AG08396 (cell line): ENCODE measurements at places on chromosomes 1 and 21.

GRCh38 chr1:114033961-114034360, 54.7 kb downstream of the OLFML3 start:
- DNase-seq: no peak

- DNase-seq: no peak
Observed at GRCh38 chr1:197916500-197916983, 630 bp upstream of the LHX9 start.

- no peak for DNase-seq
Observed at GRCh38 chr1:216111842-216112241, 311.4 kb downstream of the USH2A start.

DNA sequence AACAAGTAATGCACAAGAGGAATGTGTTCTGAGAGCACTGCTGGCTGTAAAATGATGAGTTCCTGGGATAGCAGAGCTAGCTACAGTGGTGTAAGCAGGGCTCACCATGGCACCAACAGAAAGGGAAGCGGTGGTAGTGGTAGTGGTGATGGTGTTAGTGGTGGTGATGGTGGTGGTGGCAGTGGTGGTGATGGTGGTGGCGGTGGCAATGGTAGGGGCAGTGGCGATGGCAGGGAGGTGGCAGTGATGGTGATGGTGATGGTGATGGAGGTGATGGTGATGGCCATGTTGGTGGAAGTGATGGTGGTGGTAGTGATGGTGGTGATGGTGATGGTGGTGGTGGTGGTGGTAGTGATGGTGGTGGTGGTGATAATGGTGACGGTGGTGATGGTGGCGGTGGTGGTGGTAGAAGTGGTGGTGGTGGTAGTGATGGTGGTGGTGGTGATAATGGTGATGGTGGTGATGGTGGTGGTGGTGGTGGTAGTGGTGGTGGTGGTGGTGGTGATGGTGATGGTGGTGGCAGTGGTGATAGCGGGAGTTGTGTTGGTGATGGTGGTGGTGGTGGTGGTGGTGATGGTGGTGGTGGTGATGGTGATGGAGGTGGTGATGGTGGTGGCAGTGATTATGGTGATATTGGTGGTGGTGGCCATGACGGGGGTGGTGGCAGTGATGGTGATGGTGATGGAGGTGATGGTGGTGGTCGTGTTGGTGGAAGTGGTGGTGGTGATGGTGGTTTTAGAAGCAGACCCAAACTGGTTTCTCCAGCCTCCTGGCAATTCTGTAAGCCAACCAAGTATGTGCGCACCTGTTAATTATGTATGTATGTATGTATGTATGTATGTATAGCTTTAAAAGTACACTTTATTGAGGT, 254.1 kb downstream of the TRABD2B start:
- no peak for DNase-seq

GRCh38 chr1:111768023-111768422, 12.3 kb downstream of the DDX20 start:
- no peak for DNase-seq

DNA sequence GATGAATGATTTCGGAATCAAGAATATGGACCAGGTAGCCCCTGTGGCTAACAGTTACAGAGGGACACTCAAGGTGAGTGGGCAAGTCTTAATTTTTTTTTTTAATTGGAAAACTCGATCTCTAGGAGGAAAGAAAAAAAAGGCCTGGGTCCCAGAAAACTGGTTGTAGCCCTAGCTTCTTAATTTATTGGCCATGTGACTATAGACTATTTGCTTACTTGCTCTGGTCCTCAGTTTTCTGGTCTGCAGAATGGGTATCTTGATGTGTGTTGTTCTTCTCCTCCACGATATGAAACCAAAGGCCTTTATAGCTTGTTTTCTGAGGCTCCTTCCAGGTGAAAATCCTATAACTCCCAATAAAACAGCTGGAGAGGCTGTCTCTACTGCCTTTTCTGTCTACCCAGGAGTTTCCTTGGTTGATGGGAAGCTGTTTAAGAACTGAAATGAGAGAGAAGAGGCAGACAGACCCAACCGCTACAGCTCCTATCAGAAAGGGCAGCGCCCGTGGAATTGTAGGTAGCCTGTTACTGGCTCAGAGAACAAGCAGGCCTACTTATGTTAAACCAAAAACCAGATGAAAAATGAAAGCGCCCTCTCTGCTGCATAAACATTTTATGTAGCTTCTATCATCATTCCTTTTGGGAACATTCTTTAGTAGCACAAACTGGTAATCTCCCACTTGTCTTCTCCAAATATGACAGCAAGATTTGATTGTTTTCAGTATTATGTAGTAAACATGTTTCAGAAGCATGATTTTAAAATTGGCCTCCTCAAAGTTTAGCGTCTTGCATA, 4.5 kb downstream of the ETS2 start:
- no peak for DNase-seq

- DNase-seq: no peak
Observed at GRCh38 chr1:168482106-168482505, 61.7 kb downstream of the XCL2 start.

DNA sequence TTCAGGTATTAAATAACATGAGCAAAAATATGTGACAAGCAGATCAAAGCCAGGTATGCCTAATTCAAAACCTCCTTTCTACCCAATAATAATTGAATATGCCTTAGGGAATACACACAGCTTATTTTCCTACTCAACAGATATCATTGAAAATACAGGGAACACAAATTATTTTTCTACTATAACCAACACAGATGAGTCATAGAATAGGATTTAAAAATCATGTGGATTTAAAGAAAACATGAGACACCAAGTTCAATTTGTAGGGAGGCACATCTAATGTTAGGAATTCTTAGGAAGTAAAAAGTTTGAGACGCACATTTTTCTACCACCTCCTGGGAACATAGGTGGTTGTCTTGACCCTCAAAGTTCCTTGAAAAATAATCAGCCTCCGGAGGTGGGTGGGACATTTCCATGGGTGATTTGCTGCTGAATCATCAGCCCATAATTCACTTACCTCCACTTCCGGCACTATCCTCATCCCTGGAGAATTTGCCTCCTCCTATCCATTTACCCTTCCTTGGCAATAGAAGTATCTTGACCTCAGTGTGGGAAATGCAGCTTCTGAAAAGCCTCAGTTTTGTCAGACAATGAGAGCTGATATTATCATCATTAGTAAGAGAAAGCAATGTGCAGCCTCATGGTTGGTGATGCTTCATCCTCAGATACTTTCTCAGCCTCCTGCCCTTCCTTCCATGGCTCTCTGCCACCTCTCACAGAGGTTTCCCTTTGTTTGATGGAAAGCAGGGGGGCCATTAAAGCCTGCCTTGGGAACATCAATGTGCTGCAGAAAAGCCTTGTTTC, 33.5 kb upstream of the RGS4 start:
- peak; percentile 37 for DNase-seq

GRCh38 chr1:117820096-117820495, 109.3 kb downstream of the GDAP2 start:
- no peak for DNase-seq

DNA sequence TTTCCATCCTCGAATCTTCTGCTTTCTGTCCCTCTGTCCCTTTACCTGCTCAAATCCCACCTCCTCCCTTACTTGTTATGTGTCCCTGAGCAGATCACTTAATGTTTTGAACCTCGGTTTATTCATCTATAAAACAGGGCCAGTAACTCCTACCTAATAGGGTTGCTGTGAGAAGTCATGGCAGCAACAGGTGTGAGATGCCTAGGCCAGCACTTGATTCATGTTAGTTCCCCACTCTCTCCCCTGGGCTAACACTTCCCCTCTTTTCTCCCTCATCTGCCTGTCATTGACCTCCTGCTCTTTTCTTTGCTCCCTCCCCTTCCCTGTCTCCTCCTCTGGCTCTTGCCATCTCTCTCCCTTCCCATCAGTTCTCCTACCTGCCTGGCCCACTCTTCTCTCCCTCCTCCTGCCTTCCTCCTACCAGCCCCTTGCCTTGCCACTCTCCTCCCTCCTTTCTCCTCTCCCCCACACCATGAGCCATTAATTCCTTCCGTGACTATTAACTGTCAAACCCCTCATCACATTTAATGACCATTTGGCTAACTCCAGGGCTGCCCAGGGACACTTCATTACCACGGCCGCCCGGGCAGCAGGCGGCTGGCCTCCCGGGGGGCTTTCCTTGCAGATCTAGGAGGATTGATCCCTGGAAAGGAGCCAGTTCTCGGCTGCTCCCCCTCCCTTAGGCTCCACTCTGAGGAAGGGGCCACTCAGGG, 90.6 kb upstream of the CD1D start:
- no peak for DNase-seq

DNA sequence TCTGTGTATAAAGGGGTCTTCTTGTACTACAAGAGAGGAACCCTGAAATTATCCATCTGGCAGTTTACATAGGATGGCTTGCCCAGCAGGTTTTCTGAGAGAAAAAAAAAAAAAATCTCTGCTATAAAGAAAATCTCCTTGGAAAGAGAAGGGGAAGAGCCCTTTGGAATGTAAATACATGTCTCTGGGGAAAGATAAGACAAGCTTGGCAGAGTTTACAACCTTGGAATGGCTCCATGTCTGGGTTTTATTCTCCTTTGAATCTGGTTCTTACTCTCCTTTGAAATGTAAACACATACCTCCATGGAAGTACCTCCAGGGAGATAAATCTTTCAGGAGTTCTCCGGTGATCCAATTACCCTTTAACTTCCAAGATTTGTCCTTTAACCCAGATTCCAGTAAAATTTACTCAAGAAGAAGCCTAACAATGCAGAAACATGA, 45.1 kb upstream of the DNAH14 start:
- no peak for DNase-seq

- no peak for DNase-seq
Observed at GRCh38 chr1:155287987-155288543, 10.8 kb downstream of the HCN3 start.

GRCh38 chr1:25945761-25946160, 39.5 kb upstream of the STMN1 start:
- DNase-seq: no peak

DNA sequence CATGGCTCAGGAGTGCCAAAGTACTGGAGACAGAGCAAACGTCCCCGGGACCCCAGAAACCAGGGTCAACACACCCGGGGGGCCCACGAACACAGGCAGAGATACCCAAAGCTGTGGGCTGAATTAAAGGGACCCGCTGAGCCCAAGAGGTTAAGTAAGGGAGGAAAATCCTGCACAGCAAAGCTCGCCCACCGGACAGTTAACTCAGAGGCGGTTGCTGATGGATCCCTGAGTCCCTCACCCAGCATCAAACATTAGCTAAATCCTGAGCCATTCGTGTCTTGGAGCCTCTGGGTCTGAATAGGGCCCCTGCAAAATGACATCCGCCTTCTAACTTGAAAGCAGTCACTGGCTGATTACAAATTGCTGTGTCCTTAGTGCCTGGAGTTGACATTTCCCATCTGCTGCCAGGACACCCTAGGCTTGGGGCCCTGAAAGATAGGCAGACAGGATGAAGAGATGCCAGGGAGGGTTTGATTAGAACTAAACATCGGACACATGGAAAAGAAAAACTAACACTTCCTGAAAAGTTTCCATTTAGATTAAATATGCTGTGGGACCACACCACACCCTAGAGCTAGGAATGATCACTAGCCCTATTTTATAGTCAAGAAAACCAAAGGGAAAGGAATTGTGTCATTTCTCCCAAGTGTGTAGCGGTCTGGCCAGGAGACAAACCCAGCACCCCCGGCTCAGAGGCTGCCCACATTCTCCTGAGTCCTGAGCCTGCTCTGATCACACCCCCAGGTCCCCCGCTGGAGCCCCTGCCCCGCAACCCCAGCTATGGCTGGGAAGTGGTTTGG, 239.3 kb downstream of the NPHP4 start:
- no peak for DNase-seq

- no peak for DNase-seq
Observed at GRCh38 chr21:37536616-37537278, 170.2 kb downstream of the DYRK1A start.

- DNase-seq: no peak
Observed at GRCh38 chr21:19692231-19692630, 1288.6 kb upstream of the TMPRSS15 start.

DNA sequence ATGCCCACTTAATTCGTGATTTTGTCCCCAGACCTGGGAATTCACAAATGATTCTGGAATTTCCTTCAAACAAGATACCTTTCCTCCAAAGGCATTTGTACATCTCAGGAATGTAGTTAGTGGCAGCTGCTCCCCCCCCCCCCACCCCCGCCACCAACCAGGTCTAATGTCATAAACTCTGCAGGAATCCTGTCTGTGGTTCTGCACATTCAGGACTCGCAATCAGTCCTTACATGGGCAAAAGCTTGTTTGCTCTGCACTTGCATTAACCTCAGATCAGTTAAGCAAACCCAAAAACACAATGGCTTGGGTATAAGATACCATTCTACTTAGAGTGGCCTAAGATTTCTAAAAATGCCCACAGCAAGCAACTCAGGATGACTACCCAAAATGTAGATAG, 143.8 kb downstream of the TGFB2 start:
- no peak for DNase-seq

GRCh38 chr1:150551051-150551783, 2.0 kb downstream of the ADAMTSL4 start:
- DNase-seq: no peak

DNA sequence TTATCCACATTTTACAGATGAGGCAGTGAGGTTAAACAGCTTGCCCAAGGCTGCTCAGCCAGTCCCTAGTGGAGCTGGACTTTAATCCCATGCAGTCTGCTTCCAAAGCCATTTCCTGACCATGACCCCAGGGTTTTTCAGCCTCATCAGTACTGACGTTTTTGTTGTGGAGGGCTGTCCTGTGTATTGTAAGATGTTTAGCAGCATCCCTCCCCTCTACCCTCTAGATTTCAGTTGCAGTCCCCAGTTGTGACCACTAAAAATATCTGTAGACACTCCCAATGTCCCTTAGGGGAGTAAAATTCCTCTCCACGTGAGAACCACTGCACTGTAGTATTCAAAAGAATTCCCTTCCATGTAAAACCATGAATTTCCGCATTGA, 30.2 kb upstream of the C1orf105 start:
- DNase-seq: no peak

DNA sequence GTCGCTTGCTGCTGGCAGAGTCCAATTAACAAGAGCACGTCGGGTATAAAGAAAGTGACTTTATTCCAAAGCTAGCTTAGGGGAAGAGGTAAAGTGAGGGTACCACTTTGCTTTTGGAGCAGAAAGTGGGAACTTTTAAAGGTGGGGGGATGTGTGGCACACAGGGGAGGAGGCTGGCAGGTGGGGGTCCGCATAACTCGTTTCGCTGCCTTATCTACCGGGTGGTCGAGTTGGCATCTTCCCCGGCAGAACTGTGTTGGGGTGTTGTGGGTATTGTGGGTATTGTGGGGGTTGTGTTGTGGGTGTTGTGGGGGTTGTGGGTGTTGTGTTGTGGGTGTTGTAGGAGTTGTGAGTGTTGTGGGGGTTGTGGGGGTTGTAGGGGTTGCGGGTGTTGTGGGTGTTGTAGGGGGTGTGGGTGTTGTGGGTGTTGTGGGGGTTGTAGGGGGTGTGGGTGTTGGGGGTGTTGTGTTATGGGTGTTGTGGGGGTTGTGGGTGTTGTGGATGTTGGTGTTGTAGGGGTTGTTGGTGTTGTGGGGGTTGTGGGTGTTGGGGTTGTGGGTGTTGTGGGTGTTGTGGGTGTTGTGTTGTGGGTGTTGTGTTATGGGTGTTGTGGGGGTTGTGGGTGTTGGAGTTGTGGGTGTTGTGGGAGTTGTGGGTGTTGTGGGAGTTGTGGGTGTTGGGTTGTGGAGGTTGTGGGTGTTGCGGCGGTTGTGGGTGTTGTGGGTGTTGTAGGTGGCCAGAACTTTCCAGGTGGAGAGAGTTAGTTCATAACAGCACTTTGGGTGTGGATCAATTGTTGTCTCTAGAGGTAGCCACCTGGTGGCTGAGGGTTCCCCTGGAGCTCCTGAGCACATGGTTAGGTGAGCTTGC, 52.7 kb downstream of the AGPAT3 start:
- no peak for DNase-seq

- DNase-seq: no peak
Observed at GRCh38 chr21:27077501-27077900, 110.6 kb upstream of the ADAMTS5 start.
